ENCODE measurements at places on chromosomes 7 and 10.

GRCh38 chr7:48067475-48067874 is 21.6 kb upstream of the UPP1 start:
- DNase-seq: no peak

DNA sequence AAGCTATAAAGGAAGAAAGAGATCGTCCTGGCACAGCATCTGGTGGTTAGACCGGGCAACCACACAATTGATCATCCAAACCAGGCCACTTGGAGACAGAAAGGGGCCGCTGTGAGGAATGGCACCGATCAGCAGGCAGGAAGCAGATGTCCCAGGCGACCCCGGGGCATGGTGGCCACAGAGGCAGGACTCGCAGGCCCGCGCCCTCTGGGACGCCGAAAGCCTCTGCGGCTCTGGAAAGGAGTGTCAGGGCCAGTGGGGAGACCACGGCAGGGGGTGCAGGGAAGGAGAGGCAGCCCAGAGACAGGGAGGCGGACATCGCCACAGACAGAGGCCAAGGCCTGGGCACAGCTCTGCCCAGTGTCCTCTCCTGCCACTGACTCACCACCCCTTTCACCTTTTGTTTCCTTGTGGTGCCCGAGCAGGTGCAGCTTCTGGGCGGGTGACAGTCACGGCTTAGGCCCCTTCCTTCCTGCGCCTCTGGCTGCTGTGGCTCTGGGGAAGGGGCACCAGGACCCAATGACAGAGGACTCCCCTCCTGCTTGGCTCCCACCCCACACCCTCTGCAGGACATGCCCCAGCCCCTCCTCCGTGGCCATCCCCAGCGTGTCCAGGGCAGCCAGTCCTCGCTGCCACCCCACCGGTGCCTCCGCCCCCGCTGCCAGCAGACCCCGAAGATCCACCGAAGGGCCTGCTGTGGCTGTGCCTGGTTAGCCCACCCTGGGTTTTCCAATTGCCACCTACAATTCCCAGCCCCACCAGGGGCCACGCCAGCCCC is 10.9 kb downstream of the STK32C start:
- no peak for DNase-seq

DNA sequence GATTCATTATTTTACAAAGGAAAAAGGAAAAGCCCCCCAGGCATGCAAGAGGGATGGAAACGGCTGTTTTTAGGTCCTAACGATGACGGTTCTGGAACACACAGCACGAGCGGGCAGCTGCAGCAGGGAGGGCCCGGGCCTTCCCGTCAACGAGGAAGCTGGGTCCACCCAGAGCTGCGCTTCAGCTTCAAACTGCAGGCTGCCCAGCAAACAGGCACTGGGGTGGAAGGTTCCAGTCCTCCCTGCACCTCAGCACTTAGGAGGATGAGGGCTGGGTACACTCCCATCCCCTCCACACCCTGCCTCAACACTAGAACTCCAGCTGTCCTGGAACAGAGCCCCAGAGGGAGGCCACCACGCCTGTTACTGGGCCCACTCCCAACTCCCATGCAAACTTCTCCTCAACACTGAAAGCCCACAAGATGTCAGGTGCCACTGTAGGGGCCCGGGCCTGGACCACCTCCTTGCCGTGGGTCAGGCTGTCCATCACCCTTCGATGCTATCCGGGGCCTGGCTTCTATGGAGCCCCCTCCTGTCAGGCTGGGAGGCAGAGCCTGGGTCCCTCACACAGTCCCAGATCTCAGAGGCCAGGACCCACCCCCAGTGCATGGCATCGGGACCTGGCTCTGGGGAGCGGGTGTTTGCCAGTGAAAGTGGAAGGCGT is 33.0 kb downstream of the PAPOLB start:
- DNase-seq: no peak

DNA sequence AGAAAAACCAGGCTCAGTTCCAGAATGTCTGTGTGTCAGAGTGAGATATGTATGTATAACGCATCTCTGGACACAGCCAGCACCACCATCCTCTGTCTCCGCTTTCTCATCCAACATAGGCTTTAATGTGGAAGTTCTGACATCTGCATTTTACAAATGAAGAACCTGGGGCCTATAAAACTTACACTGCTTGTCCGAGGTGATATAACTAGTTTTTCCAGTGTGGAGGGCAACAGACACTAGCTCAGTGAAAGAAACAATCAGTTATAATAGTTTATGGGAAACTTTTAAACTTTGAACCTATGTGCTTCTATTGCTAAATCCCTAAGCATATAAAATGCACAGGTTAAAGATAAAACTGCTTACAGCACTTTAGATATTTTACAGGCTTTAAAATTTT is 208.7 kb downstream of the CRPPA start:
- no peak for DNase-seq

DNA sequence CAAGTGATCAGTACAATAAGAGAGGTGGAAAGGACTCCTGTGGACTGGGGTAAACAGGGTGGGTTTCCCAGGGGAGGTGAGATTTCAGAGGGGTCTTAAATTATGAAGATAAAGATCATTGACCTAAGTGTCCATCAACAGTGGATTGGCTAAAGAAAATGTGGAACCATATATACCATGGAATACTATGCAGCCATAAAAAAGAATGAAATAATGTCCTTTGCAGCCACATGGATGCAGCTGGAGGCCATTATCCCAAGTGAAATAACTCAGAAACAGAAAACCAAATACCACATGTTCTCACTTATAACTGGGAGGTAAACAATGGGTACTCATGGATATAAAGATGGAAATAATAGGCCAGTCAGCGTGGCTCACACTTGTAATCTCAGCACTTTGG is 28.9 kb upstream of the CUX1 start:
- no peak for DNase-seq

- DNase-seq: no peak
These were observed 866 bp downstream of the CNOT4 start for GRCh38 chr7:135508883-135509588.

- DNase-seq: no peak
These were observed 27.7 kb downstream of the SUGCT start for GRCh38 chr7:40162516-40162915.

DNA sequence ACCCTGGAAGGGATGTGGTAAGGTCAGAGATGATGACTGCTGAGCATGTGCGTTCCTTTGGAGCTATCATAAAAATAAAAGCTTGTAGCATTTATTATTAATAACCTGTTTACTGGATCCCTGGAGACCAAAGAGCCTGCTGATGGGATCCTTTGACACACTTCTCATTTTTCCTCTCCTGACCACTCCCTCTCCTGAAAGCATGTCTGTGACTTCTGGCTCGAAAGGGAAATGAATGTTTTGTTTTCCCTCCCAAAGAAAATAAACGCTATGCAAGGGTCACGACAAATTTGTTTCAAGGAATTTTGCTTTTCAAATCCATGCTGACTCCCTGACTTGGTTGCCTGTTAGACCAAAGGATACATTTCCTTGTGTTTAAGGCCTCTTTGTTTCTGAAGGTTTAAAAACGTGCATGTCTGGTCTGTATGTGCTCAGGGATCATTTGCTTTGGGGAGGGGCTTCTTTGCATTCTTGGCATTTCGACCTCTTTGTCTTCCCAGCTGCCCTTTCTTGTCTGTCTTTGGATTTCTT is 185.1 kb upstream of the AGK start:
- DNase-seq: no peak

DNA sequence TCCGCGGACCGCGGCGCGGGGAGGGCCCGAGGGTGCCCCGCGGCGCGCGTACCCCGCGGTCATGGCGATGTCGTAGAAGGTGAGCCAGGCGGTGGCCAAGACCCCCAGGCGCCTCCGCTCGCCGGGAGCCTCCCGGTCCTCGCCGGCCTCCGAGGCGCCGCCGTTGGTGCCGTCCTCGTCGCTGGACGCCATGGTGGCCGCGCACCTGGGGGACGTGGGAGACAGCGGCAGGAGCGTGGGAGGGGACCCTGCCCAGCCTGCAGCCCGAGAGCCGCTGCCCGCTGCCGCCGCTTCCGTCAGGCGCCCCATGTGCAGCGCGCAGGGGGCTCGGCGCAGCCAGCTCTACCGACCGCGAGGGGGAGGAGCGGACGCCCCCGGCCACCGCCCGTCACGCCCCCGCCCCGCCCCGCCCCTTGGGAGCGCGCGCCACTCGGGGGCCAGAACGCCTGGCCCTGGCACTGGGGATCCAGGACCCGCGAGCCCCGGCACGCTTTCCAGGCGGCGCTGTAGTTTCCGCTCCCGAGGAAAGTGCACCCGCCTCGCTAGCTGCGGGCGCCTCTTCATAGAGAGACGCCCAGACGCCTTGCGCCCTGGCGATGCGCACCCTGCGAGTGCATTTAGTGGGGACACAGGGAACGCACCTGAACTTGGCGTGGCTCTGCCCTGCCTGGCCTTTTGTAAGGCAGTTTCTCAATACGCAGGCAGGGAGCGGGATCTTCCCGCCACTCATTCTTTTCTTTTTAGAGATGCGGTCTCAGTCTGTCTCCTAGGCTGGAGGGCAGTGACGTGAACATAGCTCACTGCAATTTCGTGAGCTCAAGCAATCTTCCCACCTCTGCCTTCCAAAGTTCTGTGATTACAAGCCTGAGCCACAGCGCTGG is at the start of gene HACD1:
HACD1 (minus strand) TSS at position 344 of the 881 bp plus-strand sequence; CDS start at position 309, 35 bp downstream.
- peak; percentile 46 for DNase-seq
